ENCODE measurements at places on chromosomes 13 and 19.

DNA sequence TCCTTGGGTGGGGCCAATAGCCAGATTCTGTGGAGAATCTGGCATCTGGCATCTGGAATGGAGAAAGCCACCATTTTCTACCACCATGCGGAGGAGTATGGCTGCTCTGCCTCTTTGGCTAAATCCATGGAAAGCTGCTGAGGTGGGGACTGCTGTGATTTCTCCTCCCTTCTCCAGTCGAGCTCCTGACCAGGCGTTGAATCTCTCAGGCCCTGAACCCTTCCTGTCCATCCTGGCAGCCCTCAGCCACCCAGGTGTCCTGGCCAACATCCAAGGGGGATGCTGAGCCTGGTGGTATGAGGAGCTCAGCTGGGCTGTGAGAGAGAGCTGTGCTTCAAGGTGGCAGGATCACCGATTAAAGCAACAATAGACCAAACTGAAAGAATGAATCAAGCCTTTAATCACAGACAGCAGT is 17.4 kb upstream of the SIGLEC6 start:
- DNase-seq: no peak

DNA sequence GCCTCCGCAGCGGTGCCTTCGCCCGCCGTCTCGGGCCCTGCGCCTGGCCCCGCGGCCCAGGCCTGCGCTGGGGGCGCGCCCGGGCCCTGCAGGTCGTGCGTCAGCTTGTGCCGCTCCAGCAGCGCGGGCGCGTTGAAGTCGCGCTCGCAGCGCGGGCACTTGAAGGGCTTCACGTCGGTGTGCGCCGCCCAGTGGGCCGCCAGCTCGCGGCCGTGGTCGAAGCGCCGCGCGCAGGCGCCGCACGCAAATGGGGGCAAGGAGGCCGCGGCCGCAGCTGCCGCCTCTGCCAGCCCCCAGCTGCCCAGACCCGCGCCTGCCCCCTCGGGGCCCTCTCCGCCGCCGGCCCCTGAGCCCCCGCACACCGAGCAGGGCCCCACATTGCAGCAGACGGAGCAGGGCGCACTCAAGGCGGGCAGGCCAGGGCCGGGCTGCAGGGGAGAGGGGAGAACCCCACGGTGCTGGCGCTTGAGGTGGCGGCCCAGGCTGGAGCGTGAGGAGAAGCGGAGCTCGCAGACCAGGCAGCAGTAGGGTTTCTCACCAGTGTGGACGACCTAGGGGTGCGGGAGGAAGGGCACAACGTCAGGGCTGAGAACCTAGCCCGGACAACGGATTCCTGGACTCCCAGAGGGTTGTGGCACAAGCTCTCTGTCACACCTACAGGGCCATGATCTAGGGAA is 6.1 kb downstream of the FIZ1 start:
- DNase-seq: no peak

- no peak for DNase-seq
These were observed 555.2 kb downstream of the FGF9 start for GRCh38 chr13:22226086-22226485.

DNA sequence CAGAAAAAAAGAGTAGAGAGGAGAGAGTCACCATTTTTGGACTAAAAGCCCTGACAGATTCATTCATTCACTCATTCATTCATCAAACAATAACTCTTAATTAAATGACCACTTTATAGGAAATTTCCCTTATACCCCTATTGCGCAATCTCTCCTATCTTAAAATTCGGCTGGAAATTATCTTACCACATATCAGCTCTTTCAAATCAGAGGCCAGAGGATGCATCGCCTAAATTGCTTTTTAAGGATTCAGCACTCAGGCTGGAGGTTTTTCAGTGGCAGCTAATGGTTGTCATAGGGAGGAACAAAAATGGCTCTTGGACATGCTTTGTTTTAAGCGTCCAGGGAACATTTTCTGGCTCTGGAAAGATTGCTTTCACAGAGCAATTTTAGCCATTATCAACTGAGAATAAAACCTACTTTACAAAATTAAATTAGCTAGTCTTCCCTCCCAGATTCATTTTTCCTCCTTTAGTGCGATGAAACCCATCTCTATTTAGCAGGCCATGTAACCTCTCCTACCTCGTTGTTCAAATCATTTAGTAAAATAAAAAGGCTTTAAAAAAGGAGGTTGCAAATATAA is 115.2 kb downstream of the OLFM4 start:
- no peak for DNase-seq

- DNase-seq: no peak
These were observed 1180.1 kb upstream of the ATXN8OS start for GRCh38 chr13:68927387-68928026.
